ENCODE measurements at places on chromosomes 1 and 21.

DNA sequence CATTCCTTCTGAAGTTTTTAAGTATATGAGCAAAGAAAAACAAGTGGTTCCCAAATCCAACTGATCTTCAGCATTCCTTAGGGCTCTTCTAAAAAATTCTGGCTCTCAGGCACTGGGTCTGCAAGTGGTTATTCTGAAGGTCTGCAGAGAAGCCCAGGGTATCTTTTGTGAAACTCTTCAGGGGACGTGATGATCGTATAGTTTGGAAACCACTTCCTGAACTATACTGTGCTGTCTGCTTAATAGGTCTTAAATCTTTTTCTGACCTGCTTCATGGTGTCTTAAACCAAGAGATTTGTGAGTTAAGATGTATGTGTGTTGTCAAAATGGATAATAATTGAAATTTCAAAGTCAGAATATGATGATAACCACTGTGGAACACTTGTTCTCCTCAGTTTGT is 115.5 kb downstream of the LHX9 start:
- no peak for DNase-seq

GRCh38 chr1:201779351-201779880 is 49.5 kb upstream of the IPO9 start:
- DNase-seq = no peak

DNA sequence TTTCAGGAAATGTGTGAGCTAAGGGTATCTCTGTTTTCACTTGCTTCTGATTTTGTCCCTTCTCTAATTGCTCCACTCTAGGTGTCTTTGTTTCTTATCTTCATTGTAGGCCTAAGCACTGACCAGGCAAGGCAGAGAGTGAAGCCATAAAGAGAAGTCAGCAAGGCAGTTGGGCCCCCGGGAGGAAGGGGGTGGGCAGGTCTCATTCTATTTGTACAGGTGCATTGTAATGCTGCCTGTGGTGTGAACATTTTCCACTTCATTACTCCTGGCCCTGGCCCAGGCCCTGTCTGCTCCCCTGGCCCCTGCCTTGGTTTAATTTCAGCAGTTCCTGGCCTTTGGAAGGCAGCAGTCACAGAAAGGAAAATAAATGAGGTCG is 86.4 kb upstream of the JUN start:
- DNase-seq = no peak

GRCh38 chr1:28466226-28466778 is 39.5 kb upstream of the RCC1 start:
- no peak for DNase-seq

DNA sequence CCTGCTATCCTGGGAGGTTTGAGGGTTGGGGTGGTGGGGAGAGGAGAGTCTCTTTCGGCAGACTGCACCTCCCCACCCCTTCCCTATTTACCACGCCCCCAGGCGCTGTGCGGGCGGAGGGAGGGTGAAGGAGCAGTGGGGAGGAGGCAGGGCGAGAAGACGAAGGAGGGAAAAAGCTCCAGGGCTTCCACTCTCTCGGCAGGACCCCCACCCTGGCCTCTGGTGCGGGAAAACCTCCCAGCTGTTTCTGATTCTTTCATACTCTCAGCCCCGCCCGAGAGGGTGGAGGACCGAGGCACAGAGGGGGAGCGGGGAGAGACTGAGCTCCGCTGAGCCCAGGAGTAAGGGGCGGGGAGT is 866 bp upstream of the WNT2B start:
- no peak for DNase-seq

DNA sequence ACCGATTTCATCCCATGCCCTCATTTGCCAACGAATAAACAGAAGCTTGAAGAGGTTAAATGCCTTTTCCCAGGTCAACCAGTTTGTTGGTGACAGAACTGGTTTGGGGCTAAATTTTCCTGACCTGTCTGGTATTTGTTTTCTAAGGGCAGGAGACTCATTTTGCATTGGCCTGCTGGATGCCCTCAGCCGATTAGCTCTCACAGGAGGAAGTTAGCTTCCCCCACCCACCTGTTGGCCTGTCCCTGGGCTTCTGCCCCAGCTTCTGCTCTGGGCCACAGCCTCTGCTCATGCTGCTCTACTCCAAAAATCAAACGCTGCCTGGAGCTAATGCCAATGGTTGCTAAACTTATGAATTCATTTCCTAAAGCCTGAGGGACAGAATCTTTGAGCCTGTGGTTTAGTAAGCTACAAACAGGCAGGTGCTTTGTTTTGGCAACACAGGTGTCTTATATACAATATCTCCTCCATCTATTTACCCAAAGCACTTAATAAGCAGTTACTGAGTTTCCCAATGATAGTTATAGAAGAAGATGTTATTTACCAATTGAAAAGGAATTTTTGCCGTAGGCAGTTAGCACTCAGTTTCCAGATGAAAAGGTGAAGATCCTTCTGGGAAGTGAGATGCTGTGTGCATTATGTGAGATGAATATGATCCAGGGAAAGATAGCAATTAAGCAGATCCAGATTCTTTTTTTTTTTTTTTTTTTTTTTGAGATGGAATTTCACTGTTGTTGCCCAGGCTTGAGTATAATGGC is 82.3 kb downstream of the TM2D1 start:
- DNase-seq = no peak

- DNase-seq = no peak
These were observed 82.8 kb upstream of the CD34 start for GRCh38 chr1:207993477-207994445.

- no peak for DNase-seq
These were observed 166.9 kb upstream of the UBE2U start for GRCh38 chr1:64036549-64036948.

DNA sequence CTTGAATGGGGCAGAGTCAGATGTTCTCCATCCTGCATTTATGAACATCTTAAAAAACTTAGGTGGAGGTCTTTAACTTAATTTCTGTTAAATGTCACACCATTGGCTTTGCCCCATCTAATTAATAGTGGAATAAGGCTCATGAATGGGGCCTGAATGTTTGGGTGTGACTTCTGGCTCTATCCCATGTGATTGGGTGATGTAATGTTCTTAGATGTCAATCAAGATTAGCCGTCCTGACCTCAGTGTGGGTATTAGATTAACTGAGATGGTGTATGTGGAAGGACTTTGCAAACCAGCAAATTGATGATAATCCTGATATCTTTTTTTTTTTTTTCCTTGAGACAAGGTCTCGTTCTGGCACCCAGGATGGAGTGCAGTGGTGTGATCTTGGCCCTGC is 38.1 kb downstream of the C1orf21 start:
- DNase-seq = no peak

GRCh38 chr1:235799264-235799663 is 67.4 kb downstream of the LYST start:
- DNase-seq = no peak

GRCh38 chr1:151947140-151947539 is 37.8 kb upstream of the THEM4 start:
- no peak for DNase-seq

DNA sequence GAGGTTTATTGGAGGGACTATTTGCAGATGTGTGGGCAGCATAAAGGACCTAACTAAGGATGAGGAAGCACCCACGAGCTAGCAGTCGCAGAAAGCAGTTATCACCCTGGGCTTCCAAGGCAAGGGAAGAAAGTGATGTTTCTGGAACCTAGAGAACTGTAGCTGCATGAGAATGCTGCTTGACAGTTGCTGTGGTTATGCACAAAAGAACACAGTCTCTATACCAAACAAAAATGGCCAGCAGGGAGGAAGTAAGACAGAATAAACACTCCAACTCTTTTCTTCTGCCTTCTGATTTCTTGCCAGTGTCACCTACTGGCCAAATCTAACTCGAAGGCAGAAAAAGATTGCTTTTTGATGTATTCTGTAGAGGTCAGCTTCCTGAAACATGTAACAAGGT is 190.2 kb downstream of the RASAL2 start:
- no peak for DNase-seq

DNA sequence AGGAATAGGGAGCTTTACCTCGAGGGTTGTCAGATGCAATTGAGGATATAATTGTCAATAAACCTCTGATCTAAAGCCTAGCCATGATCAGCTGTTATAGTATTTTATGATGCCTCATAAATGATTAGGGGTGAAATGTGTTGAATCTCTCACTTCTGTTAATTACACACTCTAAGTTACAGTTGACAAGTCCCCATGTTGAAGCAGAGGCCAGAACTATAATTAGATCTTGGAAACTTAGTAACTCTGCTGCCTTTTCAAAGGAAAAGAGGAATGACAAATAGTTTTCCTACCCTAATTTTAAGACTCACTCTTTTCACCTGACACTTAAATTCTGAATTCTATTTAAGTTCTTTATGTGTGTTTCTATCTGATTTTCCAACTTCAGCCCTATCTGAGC is 33.8 kb downstream of the CCSAP start:
- no peak for DNase-seq
